ENCODE measurements at places on chromosomes 2 and 18.

- DNase-seq = no peak
Observed at GRCh38 chr2:219041252-219041651, at the start of gene CFAP65. TSS of gene CFAP65 (minus strand) at chr2:219041516. CDS start at chr2:219039048, 2,468 bp downstream.

- DNase-seq = no peak
Observed at GRCh38 chr2:232505856-232506255, 14.3 kb upstream of the PRSS56 start.

DNA sequence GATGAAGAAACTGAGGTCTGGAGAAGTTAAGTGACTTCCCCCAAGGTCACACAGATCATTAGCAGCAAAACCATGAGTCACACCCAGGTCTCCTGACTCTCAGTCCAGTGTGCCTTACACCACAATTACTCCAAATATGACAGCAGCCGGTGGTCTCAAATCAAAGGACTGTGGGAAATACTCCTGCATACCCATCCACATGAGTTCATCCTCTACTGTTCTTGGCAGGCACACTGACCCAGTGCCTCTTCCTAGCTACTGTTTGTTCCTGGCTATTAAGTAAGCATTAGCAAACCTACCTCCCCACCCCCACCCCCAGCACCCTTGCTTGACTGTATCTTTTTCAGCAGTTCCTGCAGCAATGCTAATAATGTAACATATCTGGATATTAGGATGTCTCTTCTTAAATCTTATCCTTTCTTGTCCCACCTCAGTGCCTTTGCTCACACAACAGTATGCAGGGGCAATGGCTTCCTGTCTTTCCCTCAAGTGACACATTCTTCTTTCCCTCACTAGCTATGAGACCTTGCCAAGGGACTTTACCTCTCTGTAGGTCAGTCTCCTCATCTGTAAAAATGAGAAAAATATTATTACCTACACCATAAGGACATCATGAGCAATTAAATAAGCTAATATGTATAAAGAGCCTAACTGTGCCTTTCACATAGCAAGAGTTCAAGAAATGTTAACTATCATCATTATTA, 46.2 kb downstream of the FAM98A start:
- DNase-seq = no peak

GRCh38 chr2:406876-407275, 119.0 kb upstream of the ALKAL2 start:
- DNase-seq = no peak

DNA sequence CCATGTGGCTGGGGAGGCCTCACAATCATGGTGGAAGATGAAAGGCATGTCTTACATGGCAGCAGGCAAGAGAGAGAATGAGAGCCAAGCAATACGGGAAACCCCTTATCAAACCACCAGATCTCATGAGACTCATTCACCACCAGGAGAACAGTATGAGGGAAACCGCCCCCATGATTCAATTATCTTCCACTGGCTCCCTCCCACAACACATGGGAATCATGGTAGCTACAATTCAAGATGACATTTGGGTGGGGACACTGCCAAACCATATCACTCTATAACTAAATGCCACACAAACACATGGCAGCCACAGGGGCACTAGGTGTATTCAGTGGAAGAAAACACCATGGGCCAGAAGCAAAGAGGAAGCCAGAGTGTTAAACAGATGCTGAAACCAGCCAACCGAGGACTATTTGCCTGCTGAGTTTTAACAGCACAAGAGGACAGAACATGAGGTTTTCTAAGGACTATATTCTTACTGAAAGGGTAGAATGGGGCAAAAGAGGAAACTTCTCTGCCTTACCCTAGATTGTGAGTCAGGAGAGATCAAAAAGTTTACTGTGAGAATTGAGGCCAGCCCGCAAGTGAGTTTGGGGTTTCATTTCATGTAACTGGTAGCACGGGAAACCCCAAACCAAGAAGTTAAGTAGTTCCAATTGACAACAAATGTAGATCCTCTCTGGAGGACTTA, 49.2 kb downstream of the SIGLEC15 start:
- DNase-seq = peak; percentile 91

DNA sequence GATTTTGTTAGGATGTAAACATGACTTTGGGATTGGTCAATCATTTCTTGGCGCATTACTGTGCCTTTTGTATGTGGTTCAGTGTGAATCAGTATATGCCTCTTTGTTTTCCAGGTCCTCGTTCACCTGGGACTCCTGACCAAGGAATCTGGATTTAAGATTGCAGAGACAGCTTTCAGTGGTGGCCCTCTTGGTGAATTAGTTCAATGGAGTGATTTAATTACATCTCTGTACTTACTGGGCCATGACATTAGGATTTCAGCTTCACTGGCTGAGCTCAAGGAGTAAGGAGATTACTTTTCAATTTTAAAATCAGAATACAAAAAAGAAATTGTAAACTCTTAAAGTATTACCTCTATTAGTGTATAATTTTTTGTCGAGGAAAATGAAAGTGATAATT, 87.6 kb downstream of the MGAT5 start:
- DNase-seq = no peak

- no peak for DNase-seq
Observed at GRCh38 chr2:109067631-109068125, 61.3 kb upstream of the SH3RF3 start.

- DNase-seq = peak; percentile 21
Observed at GRCh38 chr2:174722942-174723592, 41.2 kb downstream of the CHRNA1 start.

- no peak for DNase-seq
Observed at GRCh38 chr2:174340400-174341292, 5.9 kb downstream of the SP9 start.

GRCh38 chr2:49271060-49271606, 116.8 kb upstream of the FSHR start:
- DNase-seq = no peak

- DNase-seq = no peak
Observed at GRCh38 chr18:36143391-36143790, 13.7 kb downstream of the ELP2 start.

DNA sequence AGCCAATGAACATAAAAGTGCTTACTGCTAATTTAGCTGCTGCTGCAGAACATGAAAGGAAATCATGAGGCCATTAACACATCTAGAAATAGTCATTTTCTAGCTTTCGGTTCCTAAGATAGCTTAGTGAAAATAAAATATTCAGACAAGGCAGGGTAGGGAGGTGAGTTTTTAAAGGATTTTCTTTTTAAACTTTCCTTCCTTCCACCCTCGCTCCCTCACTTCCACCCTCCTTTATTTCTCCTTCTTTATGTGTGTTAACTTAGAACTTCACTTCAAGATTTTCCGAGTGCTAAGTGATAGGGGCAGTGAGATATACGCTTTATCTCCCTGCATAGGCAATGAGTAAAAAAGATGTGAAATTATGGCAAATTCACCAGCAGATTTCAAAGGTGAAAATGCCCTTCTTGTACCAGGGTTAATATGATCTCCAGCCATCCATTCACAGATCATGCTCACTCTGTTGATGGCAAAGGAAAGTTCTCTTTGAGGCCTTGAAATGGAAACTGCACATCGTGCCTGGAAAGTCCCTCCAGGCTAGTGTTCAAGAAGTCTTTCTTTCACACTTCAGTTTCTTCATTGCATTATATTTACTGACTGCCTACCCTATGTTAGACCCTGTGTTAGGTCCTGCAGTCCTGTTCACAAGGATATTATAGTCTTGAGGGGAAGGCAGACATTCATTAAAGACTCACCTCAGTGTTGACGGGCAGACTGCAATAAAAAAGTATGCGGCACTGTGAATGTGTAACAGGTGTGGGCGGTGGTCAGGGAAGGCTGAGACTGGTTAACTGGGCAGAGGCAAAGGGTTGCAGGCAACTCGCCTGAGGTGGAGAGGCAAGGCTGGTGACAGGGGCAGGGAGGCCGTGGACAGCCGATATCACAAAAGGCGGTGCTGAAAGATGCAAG, 200.8 kb downstream of the PLCL1 start:
- no peak for DNase-seq

- peak; percentile 43 for DNase-seq
Observed at GRCh38 chr2:53969285-53969967, 1.4 kb downstream of the PSME4 start.

DNA sequence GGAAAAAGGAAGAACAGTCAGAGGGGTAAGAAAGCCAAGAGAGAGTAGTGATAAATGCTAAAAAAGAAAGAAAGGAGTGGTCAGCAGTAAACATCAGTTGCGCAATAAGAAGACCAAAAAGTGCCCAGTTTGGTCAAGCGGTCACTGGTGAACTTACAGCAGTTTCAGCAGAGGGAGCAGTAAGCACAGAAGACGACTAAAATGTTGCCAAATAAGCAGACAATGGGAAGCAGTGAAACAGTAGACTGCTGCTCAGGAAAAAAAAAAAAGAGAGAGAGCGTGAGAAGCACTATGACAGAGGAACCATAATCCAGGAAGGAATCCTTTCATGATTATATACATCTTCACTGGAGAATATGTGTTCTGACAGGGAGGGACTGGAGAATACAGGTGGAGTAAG, 45.8 kb downstream of the DNAJC10 start:
- DNase-seq = no peak

GRCh38 chr2:221202431-221202830, 369.7 kb downstream of the EPHA4 start:
- no peak for DNase-seq

GRCh38 chr2:10400568-10400977, 47.6 kb downstream of the ODC1 start:
- peak; percentile 63 for DNase-seq

DNA sequence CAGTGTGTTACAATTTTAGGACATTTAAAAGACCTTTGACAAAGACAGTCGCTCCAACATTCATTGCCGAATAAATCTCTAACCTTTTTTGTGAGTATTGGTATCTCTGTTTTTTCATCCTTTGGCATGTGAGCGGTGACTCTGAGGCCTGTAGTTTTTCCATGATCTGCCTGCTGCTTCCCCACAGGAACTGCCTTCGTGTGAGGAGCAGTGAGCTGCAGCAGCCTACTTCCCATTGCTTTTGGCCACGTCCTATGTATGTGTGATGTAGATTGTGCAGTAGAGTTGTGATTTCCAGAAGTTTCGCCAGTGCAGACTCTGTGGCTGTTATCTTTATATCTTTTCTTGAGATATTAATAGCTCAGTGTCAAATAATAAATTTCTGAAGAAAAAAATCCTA, 79.8 kb downstream of the UGGT1 start:
- no peak for DNase-seq

DNA sequence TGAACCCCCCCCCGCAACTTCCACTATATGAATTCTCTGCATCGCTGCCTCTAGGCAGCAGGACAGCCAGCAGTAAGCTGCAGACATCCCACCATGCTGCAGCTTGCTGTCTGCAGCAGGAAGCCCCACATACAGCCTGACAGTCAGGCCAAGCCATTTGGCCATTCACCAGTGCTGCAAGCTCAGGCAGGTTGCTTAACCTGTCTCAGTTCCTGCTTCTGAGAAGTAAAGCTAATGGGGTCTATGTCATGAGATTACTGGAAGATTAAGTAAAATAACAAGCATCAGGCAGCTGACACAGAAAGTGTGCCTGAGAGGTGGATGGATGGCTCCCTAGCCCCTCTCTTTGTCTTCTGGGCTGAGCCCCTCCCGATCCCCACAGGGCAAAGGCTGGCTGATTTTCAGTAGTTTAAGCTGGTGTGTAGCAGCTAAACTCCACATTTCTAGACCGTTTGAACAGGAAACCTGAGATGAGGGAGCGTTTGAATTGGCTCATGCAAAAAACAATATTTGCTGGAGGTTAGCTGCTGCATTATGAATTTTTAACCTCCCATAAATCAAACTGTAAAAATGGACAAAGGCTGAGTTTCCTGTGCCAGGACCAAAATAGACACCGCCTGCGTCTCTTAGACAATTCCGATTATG, 193.8 kb upstream of the ARL4C start:
- DNase-seq = no peak

DNA sequence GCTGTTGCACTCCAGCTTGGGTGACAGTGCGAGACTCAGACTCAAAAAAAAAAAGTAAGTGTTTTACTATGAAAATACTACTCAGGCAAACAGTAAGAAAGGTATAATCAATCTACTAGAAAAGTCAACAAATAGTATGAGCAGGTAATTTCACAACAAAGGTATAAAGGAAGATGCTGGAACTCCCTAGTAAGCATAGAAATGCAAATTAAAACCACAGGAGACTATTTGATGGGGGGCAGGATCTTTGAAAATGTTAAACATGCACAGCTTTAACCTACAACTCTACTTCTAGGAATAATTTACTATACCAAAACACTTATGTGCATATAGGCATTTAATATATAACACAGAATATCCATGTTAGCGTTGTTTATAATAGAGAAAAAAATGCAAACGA, 24.3 kb upstream of the TNFAIP6 start:
- DNase-seq = no peak

DNA sequence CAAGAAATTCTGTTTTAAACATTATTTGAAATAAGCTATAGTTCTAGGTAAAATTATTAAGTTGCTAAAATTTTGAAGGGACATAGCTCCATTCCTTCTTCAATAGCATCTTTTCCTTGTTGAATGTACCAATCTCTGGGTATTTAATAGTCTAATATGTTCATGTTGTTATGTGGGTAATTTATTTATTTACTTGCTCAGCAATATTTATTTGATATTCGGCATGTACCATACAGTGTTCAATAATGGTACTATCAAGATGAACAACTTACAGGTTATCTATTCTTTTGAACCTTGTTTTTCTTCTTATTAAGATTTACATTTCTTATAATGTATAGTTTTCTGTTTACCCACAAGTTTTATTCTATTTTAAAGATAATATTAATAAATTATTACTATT, 1616.8 kb upstream of the PIK3C3 start:
- DNase-seq = no peak

GRCh38 chr2:217203086-217203485, 343.2 kb upstream of the TNP1 start:
- no peak for DNase-seq

- no peak for DNase-seq
Observed at GRCh38 chr2:80519121-80519643, 214.6 kb upstream of the LRRTM1 start.

DNA sequence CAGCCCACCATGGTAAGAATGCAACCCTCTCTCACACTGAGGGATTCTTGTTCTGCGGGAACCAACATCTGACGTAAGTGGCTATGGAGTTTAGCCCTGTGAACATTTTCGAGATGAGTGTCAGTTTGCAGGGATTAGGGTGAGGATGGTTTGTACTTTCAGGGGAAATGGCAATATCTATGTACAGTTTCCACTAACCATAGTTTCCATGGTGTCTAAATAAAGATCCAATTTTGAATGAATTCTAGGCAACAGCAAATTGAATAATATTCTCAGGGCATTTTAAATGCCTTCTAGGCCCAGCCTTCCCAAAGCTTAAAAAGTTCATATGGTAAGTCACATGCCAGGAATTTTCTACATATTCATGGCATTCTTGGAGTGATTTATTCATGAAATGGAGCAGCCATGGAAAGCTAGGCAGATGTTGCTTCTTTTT, 105.4 kb upstream of the MMADHC start:
- no peak for DNase-seq

GRCh38 chr2:3386448-3386958, 7.0 kb downstream of the TRAPPC12 start:
- DNase-seq = no peak

- DNase-seq = no peak
Observed at GRCh38 chr2:238864207-238865014, 16.5 kb downstream of the TWIST2 start.

GRCh38 chr2:240305369-240305962, 130.0 kb upstream of the GPC1 start:
- DNase-seq = no peak

Data from KBM-7 (cell line).